ENCODE measurements at places on chromosomes 7 and 10. TPM values are rescaled to one million over a fixed set of nuclear protein-coding genes. Genes with fewer than 3 reads are reported as not detected.

DNA sequence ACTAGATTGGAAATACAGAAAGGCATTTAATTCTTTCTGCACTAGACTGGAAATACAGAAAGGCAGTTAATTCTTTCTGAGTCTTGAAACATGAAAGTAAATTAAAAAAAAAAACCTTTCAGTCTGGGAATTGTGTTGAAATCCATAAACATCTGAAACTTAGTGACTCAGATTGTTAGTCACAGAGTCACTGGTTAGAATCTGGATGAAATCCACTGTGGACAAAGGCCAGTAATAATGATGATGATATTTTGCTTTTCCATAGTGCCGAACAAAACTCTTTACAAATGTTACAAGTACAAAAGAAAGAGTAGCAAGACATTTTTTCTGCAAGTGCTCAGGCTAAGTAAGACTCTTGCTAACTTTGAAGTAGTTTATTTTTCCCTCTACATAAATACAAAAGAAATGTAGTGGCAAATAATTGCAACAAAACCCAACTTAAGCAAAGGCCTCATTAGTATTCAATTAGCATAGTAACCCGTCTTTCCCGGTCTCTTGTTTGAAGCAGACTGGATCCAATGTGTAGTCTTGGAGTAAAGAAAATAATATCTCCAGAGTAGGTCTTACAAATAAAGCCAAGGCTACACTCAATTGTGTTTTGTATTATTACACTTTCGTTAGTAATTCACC, 5.8 kb upstream of the PRTFDC1 start:
- peak; percentile 79 for DNase-seq

- DNase-seq: peak; percentile 6
Measured at GRCh38 chr7:122688400-122688998, 10.4 kb downstream of the RNF133 start.

GRCh38 chr7:80392229-80393169, 119.4 kb downstream of the GNAT3 start:
- peak; percentile 68 for DNase-seq

- DNase-seq: no peak
Measured at GRCh38 chr10:19918794-19919193, 102.6 kb downstream of the PLXDC2 start.

Gene PRR15
- total RNA-seq: not detected

Gene SERPINE1
- total RNA-seq: 26.6 TPM

Measured in myocyte (in vitro differentiated cells).